ENCODE measurements at places on chromosomes 16 and 17.

GRCh38 chr16:48279199-48279598, 31.9 kb upstream of the ABCC11 start:
- no peak for DNase-seq

- DNase-seq, result peak; percentile 10
Measured at GRCh38 chr16:76265434-76266045, 11.7 kb upstream of the CNTNAP4 start.

- DNase-seq, result peak; percentile 8
Measured at GRCh38 chr17:44308320-44308818, at the start of gene RUNDC3A. Gene RUNDC3A, plus strand, starts transcription at chr17:44308601. Its CDS starts 232 bp downstream, at chr17:44308833.

- no peak for DNase-seq
Measured at GRCh38 chr17:74351552-74352210, 10.0 kb downstream of the BTBD17 start.

GRCh38 chr16:55875273-55875672, at the start of gene CES5A:
Gene CES5A, minus strand, starts transcription at chr16:55875373. Its CDS starts 152 bp downstream, at chr16:55875221.
- DNase-seq, result no peak

- DNase-seq, result no peak
Measured at GRCh38 chr16:3878610-3879009, 1.9 kb downstream of the CREBBP start.

DNA sequence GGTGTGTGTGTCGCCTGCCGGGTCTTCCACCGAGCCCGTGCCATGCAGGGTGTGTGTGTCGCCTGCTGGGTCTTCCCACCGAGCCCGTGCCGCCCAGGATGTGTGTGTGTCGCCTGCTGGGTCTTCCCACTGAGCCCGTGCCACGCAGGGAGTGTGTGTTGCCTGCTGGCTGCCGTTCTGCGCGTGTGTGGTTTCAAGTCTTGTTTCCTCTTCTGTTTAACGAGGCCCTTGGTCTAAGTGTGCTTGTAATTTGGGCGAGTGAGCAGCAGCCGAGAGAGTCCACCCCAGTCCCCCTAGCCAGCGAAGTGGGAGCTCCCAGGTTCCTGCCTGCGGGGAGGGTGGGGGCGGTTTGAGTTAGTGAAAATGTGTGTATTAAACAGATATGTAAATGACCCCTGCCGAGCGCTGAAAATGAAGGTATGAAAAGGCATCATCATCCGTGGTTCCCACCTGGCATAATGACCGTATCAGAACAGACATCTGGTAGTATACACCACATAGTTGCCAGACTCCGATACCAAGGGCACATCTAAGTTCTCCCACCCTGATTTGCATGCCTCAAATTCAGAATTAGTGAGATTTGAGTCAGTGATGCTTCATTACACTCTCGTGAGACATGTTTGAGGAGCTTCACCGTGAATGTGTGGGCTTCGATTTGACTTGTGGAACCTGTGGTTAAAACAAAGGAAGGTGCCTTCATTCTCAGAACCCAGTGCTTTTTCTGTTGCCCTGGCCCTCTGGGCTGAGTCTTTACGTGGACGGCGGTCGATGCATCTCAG, 114.5 kb upstream of the CHMP6 start:
- DNase-seq, result no peak

- DNase-seq, result no peak
Measured at GRCh38 chr17:17026163-17026562, 16.1 kb upstream of the MPRIP start.

- no peak for DNase-seq
Measured at GRCh38 chr16:77585379-77586251, 136.7 kb upstream of the NUDT7 start.

DNA sequence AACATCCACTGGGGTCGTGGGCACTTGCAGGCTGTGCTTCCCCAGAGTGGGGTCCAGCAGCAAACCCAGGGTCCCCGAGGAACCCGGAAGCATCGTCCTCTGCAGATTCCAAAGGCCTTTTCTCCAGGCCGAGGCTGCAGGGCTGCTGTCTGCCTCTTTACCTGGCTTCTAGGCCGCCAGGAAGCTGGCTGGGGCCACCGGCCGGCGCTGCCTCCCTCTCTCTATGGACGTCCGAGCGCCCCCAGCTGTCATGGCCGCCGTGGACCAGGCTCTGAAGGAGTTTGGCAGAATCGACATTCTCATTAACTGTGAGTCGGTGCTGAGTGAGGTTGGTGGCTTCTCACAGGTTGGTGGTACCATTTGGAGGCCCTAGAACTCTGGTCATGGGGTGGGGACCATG, 5.6 kb downstream of the DECR2 start:
- DNase-seq, result no peak

DNA sequence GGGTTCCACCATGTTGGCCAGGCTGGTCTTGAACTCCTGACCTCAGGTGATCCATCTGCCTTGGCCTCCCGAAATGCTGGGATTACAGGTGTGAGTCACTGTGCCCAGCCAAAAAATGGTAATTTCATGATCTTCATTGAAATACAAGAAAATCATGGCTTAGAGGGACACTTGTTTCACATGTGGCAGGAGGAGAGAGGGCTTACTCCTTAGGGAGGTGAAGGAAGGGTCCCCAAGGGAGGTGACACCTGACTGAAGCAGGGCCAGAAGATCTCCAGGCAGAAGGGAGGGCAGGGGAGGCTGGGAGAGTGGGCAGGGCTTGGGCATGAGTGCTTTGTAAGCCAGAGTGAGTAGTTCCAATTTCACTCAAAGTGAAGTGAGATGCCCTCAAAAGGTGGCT, 20.0 kb upstream of the ITGAX start:
- no peak for DNase-seq

- DNase-seq, result no peak
Measured at GRCh38 chr17:78946131-78946530, 20.9 kb upstream of the TIMP2 start.

DNA sequence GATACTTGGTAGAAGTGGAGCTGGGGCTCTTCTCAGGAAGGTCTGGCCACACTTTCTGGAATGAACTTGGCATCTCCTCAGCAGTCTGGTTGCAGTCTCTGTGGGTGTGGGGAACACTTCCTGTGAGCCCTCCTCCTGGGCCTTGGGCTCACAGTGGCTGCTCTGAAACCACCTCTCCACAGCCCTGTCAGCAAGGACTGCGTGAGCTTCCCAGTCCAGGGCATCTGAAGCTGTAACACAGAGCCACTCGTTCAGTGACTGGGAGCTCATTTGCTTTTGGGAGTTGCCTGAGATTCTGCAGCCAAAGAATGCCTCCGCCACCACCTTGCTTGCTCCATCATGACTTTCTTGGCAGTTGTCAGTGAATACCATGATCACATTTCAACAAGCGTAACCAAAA, 60.0 kb downstream of the CLEC16A start:
- DNase-seq, result no peak

DNA sequence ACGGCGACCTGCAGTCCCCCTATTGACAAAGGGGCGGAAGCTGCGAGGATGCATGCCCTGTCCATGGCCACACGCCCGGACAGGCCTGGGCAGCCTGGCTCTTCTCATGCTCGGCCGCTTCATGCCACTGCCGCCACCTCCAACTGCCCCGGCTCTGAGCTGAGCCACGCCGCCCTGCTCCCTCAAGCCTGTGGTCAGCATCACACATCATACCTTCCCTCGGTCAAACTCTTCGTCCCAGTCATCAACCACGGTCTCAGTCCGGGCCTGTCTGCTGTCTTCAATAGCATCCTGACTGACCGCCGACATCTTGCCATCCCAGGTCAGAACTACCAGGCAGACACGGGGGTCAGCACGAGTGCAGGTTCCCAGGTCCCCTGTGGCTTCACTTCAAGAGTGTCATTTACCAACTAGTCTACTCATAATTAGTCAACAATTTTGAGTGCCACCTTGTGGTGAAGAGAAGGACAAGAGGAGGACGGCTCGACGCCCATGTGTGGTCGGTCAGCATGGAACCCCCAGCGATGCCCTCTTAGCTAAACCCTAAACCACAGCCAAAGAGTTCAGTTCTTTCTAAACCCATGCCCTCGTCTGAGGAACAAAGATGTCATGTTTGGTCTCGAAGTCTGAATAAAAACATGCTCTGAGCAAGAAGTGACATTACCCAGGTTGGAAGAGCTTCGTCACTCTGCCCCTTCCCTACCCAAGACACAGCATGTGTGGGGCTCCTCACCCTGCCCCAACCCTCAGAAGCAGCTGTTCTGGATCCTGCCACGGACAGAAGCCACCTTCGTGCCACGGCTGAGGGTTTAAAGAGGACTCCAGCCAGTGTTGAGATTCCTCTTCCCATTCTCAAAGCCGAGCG, 16.9 kb upstream of the CYTH1 start:
- no peak for DNase-seq

GRCh38 chr17:17205368-17206123, 587 bp downstream of the PLD6 start:
- DNase-seq, result no peak
